ENCODE measurements at places on chromosomes 3 and 15.
A peak's percentile ranks its signal among the peaks of the same experiment; 100 is the strongest.

DNA sequence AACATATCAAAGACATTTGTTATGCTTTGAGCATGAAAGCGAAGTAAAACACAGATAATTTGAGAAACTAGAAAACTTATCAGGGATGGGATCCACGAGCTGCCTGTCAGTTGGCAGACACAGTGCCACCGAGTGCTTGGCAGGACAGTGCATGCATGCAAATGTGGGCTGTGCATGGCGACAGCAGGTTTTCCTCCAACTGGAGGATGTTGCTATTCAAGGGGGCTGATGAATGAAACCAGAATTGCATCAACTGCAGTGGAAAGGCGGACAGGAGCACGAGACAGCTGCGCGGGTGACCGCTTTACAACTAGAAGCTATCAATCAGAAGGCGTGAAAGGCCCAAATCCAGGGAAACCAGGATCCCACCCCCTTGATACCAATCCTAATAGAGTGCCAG lies 244.3 kb downstream of the NR2F2 start:
- DNase-seq, result no peak

DNA sequence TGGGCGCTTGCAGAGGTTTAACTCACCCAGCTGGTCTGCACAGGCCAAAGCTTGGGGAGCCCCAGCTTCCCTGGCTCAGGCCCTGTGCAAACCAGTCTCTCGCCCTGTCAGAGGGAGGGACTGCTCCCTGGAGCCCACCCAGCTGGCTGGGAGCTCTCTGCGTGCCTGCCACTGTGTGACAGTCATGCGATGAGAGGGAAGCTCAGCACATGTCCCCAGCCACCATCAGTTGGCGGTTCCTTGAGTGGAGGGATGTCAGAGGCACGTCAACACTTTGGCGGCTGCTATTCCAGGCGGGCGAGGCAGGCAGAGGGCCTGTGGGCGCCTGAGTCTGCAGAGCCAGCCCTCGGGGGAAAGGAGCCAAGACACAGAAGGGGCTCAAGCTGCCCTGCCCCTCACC lies 324.6 kb downstream of the UACA start:
- DNase-seq, result no peak

DNA sequence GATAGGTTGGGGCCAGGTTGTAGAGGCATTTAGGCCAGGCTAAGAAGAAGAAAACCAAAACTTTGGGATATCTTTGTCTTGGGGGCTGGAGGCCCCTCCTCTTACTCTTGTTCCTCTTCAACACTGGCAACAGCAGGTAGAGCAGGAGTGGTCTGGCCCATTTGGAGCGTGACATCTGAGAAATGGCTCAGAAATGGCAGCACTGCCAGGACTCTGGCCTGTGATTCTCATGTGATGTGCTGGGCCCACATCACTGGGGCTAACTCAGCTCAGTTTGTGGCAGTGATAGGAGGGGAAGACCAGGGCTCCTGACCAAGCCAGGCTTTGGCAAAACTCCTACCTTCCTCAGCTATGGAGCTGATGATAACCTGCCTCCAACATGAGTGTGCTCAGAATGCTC lies 18.5 kb downstream of the PATL2 start:
- DNase-seq, result no peak

- DNase-seq, result no peak
These were observed 12.5 kb upstream of the MAP6D1 start for GRCh38 chr3:183837894-183838293.

DNA sequence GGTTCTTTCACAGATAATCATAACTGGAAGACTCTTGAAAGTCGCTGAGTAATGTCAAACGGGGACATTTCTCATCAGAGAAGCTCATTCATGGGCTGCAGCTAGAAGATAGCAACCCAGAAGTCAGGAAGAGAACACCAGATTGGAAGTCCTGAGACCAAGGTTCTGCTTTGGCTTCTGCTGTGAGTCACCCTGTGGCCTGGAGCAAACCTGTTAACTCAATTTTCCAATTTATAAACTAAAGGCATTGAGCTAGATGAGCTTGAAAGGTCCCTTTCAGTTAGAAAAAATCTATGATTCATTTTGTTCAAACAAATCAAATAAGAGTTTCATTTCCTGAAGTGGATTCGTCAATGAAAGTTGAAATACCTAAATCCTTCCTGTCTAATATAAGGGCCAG lies 402.2 kb downstream of the EPHB1 start:
- DNase-seq, result no peak

DNA sequence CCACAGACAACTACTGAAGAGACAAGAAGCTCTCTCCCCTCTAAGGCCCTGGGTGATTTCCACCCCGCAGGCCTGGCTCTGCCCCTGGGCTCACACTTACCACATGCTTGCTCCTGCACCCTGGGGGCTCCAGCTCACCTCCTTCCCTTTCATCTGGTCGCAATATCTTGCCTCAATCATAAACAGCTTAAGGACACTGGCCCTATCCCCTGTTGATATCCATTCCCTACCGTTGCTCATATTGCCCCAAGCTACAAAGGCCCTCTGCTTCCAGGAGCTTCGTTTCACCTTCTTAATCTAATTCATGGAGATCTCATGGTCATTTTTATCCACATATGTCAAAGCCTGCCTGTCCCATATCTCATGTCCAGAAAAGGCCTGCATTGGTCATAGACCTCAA lies 46.0 kb upstream of the TSEN2 start:
- DNase-seq, result no peak

DNA sequence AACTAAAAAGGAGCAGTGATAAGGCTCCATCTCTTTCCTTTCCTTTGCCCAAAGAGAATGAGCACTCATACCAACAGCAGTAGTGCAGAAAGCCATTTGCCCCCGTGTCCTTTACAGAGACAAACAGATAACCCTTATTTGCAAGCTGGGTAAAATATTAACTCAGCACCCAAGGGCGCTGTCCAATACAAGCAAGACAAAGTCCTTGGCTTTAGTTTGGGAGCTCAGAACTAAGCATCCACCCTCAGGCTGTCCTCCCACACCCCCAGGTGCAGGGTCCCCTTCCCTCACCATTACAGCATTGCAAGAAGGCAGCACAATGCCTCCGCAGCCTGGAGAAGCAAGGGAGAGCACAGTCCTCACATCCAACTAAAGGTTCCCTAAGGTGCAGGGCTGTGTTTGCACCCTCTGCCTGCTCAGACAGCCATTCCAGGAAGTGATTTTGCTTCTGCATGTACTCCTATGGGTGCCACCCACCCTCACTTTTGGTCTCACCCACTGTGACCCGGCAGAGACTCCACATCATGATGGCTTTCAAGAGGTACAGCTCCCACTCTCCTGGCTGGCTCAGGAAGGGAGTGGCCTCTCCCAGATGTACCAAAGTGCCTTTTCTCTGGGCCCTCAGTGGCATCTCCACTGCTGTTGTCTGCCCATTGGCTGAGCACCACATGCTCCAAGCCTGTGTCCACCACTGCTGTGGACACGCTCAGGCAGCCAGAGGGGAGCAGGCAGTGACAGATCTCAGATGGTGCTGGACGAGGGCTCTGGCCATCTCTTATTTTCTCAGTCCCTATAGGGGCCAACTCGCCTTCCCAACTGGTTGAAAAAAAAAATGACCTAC lies 34.1 kb upstream of the HES1 start:
- no peak for DNase-seq

DNA sequence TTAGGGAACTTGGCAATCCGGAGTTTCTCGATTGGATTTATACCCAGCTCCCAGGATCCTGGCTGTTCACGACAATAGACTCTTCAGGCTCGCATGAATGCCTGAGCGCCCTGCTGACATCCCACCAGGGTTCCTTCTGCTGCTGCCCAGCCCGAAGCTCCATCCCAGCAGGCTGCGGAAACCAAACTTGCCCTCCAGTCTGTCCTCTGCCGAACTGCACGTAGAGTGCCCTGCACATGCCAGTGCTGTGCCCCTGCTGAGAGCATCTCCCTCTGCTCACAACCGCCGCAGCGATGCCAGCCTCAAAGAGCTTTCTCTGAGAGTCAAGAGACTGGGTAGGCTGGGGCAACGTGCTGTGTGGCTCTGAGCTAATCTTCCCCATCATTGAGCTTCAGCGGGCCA lies 6.9 kb downstream of the ADAMTS7 start:
- no peak for DNase-seq

DNA sequence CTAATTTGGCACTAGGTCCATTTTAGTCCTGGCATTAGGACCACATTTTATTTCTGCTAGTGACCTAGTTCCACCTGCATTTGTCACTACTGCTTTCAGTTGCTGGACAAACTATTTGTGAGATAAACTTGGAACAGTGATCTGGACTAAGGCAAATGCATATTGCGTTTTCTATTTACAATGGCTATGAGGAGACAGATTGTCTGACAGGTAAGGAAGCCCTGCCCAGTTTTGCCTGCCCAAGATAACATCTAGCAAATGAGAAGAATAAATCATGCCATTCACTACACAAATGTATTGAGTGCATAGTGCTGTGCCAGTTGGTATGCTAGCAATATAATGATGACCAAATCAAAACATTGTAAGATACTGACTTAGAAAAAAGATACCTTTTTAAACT lies 245.7 kb downstream of the GRM7 start:
- no peak for DNase-seq

GRCh38 chr3:142725357-142725739 lies 1.5 kb downstream of the TRPC1 start:
- no peak for DNase-seq

- DNase-seq, result no peak
These were observed 537.8 kb upstream of the DPPA4 start for GRCh38 chr3:109874896-109875708.

DNA sequence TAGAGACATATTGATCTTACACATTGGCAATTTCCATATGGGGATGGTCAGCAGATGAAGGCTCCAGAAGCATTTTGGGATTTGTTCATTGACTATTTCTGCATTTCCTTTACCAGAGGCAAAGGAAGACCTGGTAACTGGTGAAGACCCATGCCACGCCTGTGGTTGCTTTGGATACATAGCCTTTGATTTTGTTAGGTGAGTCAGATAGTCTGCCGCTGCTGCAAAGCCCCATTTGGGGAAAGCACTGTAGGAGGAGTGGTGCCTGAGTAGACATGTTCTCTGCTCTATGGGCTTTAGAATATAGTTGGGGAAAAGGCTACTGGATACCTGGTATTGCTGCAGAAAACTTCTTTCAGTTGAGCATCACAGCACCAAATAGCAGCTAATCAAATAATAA lies 56.8 kb downstream of the TFG start:
- no peak for DNase-seq

DNA sequence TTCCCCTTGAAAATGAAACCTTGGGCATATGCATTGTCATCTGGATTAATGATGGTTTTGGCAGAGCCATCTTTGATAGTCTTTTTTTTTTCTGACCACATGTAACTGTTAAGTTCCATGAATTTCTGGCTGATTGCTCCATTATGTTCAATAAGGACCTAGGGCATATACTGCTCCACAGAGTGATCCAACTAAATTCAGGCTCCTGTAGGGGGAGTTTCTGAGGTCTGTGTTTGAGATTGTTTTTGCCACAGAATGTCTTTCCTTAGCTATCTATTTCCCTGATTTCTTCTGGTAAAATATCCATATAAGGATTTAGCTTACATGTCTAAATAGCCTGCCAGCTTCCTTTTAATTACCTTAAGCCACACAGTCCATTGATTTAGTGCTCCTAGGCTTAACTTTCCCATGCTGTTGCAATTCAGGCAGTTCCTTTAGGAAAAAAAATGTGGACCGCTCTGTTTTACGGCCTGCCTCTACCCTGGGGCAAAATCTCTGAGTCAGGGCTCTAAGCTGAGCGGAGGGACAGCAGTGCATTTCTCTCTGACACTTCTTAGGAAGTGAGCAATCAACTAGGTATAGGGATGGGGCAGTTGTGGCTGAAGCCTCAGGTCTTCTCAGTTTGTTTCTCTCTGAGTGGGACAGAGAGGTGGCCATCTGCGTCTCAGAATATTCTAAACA lies 796.2 kb downstream of the NR2F2 start:
- DNase-seq, result no peak

DNA sequence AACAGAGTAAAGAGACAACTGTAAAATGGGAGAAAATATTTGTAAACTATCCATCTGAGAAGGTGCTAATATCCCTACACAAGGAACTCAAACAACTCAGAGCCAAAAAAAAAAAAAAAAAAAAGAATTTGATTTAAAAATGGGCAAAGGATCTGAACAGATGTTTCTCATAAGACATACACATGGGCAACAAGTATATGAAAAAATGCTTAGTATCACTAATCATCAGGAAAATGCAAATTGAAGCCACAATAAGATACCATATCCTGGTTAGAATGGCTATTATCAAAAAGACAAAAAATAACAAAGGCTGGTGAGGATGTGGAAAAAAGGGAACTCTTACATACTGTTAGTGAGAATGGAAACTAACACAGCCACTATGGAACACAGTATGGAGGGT lies 36.2 kb downstream of the TXNRD3 start:
- DNase-seq, result no peak

DNA sequence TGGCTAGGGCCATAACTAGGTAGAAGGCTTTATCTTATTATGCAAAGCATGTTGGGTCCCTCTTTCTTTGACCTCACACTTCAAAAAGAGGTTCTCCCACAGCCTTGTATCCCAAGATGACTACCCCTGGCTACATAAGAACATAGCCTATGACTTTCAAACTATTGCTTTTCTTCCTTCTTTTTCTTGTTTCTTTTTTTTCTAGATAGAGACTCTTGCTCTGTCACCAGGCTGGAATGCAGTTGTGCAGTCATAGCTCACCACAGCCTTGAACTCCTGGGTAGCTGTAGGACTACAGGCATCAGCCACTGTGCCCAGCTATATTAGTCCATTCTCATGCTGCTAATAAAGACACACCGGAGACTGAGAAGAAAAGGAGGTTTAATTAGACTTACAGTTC lies 47.2 kb downstream of the DIPK2A start:
- no peak for DNase-seq

- DNase-seq, result peak; percentile 33
These were observed 32.9 kb downstream of the ZBTB11 start for GRCh38 chr3:101643861-101644613.

- no peak for DNase-seq
These were observed 241.1 kb downstream of the WNT5A start for GRCh38 chr3:55246033-55246432.

DNA sequence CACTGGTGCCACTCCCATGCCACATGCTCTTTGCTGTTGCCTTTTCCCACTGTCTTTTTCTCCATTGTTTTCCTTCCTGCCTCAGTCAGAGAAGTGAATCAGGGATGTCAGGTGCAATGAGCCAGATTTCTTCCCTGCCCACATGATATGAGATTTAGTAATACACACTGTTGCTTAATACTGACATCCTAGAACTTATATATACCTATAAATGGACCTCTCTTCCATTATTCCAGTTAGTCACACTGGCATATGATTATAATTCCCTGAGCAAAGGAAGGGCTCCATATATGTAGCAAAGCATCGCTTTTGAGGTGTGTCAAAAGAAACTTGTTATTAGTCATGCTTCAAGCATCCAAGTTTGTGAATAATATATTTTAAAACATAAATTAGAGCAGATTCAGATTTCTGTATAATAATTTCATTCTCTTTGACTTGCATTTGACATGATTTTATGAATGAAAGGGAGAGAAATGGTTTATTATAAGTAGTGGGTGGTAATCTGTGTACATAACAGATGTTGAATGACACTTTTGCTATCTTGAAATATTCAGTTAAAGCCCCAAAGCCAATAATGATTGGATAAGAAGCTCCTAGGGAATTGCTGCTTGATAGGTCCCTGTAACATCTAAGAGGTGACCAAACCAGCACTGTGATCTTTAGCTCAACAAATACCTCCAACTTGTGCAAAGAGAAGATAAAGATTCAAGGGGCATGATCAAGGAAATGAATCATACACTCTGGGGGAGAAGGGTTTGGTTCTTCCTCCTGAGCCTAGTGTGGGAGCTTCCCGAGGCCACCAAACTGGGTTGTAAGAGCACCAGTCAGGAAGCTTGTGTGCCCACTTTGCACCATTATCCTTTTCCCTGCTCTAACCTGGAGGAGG lies 48.6 kb downstream of the CHST2 start:
- DNase-seq, result no peak
